HT-29 (cell line): ENCODE measurements at places on chromosomes 3 and 15.

GRCh38 chr15:51270706-51271105 is 67.7 kb downstream of the CYP19A1 start:
- no peak for DNase-seq

DNA sequence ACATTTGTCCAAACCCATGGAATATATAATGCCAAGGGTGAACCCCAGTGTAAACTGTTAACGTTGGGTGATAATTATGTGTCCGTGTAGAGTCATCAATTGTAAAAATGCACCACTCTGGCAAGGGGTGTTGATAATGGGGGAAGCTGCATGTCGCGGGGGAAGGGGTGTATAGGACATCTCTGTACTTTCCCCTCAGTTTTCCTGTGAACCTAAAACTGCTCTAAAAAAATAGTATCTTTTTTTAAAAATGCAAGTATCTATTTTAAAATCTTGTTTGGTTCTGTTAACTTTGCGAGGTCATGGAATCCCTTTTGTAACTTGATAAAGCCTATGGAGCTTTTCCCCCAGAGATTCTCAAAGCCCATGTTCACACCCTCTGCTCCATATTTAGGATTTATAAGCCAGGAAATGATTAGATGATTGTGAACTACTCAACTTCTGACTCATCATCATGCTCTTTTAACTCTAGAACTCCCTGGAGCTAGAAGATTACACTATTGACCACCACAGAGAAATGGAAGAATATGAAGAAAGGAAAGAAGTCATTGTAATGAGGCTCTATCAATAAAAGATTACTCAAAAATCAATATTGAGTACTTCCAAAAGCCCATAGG is 56.1 kb upstream of the C3orf49 start:
- DNase-seq, result no peak

GRCh38 chr15:52361975-52362494 is 66.4 kb upstream of the MYO5C start:
- no peak for DNase-seq

DNA sequence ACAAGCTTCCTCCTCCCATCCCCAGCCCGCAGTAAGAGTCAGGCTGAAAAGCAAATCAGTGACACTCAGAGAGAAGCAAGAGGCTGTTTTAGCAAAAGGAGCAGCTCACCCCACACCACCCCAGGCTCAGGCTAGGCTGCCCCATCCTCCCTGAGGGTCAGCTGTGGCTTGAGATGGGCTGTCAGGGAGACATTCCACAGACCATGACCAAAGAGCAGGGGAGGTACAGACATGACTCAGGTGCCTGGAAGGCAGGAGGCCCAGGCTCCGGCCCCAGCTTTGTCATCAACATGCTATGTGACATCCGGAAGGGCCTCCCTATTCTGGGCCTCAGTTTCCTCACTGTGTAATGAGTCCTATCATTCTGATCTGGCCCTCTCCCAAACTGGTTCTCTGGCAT is 24.7 kb downstream of the HCN4 start:
- DNase-seq, result no peak

GRCh38 chr3:40920041-40920440 is 279.3 kb upstream of the CTNNB1 start:
- no peak for DNase-seq

DNA sequence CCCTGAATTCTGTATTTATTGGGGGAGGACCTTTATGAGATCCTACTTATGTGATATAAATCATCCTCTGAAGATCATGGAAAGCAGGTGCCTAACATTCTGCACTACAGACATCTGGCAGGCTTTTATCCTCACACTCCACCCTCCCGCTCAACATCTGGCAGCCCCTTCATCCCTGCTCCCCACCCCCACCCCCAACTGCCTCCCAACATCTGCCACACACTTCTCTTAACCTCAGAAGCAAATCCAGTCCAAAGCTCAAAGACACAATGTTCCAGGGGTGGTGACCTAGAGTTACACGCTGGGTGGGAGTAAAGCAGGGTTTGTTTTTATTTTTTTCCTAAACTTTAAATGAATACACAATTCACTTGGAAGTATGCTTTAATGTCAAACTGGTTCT is 184.5 kb upstream of the ATP11B start:
- DNase-seq, result no peak

DNA sequence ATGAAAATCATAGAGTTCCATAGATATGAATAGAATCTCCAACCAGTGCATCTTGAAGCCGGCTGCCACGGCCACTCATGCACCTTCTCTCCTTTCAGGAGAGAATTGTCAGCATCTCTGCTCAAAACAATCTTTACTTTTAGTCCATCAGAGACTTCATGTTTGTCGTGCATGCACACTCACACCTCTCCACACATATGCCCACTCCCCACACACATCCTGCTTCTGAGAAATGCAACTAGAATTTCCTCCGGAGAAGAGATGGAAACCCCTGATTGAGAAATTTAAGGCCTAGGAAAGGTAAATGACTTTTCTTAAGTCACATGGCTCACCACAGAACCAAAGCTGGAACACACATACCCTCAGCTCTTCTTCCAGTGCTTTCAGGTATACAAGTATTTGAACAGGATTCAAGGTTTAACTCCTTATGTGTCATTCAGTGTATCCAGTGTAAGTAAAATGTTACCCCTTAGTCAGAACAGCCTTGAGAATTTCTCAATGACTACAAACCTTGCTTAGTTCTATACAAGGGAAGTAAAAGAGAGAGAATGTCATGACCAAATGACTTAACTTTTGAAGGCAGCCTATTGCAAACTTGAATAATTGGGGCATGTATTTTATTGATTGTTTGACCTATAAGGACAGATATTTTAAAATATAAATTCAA is 69.1 kb upstream of the TSEN2 start:
- DNase-seq, result no peak

GRCh38 chr3:10432156-10432845 is 73.1 kb downstream of the ATP2B2 start:
- no peak for DNase-seq

DNA sequence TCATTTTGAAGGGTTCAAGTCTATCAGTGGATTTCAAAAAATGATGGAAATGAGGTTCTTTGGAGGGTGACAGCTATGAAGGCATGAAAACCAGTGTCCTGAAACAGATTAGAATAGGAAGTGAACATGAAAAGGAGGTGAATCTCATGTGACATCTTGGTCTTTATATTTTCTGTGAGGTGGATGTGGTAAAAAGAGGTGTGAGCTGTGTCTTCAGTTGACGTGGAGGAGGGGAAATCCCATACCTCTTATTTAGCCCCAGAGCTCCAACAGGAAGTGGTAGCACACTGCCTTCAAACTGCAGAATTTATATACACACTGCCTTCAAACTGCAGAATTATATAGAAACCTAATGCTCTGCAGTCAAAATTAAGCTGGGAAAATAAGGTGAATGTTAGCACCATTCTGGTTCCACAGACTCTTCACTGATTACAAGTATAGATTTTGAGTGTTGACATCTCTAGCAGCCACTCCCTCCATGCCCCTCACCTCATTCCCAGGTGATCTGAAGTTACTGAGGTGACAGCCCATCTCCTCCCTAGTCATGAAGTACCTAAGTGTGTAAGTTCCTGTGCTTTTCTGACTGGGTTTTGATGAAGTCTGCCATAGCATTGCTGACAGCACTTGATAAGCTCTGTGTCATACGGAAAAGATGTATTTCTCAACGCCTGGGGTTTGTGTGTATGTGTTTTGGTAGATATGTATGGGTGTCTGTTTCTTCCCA is 2.7 kb downstream of the RAB8B start:
- no peak for DNase-seq

GRCh38 chr3:98531622-98532274 is at the start of gene GPR15:
Gene GPR15 (plus strand): TSS chr3:98531978. CDS start chr3:98532034, 56 bp downstream.
- no peak for DNase-seq

GRCh38 chr15:70492240-70493177 is 270.8 kb downstream of the UACA start:
- peak; percentile 86 for DNase-seq

DNA sequence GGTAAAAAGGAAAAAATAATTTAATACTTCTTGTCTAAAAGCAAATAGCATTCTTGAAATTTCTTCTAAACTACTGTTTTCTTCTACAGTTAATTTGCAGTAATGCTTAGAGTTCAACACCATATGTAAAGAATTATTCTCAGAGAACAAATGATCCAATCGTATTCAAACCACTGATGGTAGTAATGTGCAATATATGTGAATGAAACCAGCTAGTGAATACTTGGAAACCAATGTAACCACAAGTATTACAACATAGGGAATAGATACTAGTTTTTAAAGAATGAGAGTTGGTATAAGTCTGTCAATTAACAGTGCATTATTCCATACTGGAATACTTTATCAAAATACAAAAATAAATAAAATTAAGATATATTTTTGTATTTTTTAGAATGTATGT is 850.0 kb downstream of the DIPK2A start:
- no peak for DNase-seq

- DNase-seq, result no peak
These were observed 692.3 kb downstream of the ZPLD1 start for GRCh38 chr3:103127098-103127630.

DNA sequence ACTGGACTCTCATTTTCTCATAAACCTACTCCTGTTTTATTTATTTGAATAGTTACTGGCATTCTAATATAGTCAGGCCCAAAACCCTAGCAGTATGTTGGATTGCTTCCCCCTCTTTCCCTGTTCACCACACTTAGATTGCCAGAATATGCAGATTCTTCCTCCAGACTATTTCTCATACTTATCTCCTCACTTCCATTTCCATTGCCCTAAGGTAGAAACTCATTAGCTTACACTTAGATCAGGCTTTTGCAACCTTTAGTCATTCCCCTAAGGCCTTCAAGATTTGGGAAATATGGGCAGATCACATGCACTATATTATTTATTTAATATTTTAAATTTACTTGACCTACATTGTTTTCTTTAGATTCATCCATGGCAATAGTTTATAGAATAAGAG is 98.9 kb downstream of the MEIS2 start:
- DNase-seq, result no peak

- no peak for DNase-seq
These were observed 211.9 kb upstream of the IL12A start for GRCh38 chr3:159776779-159777178.

GRCh38 chr3:195162033-195162669 is 108.8 kb downstream of the XXYLT1 start:
- no peak for DNase-seq

DNA sequence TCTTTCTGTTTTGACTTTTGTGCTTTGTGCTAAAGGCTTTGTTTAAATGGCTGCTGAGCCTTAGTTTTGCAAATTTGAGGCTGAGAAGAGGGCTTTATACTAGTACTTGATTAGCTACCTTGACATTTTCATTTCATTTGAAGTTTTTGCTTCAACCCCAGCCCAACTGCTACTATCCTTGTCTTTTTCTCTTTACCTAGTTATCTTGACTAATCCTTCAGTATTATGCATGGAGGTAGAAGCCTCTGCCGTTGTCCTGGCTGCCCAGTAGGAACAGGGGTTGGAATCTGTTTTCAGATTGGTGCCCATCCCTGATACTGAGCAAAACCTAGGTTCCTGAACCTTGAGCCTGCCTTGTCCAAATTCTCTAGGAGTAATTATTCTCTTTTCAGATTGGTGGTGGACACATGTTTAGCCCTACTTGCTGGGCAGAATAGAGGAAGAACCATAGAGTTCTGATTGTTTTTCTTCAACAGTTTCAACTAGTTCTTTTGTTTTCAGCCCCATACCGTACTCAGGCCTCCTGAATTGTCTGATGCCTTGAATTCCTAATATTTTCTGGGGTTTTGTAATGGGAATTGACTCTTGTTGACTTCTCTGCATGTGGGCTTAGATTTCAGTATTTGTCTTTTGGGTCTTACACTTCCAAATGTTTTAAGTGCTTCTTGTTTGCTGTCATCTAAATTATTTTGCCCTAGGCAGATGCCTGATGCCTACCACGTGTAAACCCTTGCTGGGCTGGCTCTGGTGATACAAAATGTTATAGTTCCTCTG is 143.2 kb downstream of the DOCK3 start:
- DNase-seq, result no peak

DNA sequence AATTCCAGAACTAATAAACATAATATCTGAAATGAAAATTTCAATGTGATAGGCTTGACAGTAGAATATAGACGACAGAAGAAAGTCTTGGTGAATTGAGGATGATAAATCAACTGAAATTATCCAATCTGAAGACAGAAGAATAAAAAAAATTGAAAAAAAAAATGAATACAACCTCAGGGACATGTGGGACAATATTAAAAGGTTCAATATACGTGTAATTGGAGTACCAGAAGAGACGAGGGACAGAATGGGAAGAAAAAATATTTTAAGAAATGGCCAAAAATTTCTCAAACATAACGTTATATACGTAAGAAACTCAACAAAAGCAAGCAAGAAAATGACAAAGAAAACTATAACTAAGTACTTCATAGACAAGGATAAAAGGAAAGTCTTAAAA is 43.3 kb upstream of the HCLS1 start:
- no peak for DNase-seq

GRCh38 chr3:58799271-58799670 is 132.7 kb upstream of the FAM3D start:
- DNase-seq, result no peak

DNA sequence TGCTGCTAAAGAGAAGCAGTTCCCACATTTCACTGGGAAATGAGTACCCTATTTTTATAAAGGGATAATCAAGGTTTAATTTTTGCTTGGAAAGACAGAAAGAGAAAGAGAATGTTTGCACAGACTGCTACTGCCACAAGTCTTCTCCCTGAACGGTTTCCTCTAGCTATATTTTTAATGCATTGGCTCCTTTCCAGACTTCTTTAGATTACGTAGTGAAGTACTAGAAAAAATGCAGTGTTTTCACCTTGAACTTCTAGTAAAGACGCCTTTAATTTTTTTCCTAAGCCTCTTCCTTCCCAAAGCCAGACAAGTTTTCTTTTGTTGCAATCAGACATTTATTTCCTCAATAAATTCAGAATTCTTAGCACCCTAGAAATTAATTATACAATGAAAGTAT is 248.3 kb upstream of the CCDC54 start:
- no peak for DNase-seq

DNA sequence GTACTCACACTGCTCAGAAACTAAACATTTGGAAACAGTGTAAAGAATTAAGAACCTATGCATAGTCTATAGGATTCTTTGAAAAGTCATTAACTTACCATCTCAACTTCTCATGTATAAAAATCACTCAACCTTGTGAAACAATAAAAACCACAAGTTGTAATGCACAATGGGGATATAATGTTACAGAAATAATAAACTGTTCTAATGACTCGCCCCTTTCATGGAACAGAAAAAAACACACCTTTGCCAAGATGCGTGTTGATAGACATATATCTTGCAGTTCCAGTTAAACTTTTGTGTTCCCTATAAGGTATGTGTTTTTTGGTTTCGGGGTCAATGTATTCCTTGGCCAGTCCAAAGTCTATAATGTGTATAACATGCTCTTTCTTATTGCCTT is 50.8 kb upstream of the PPIB start:
- DNase-seq, result no peak

GRCh38 chr15:94526071-94526689 is 294.8 kb downstream of the MCTP2 start:
- DNase-seq, result peak; percentile 39

- DNase-seq, result no peak
These were observed 10.3 kb downstream of the CCDC54 start for GRCh38 chr3:107387555-107387954.
